ENCODE measurements at places on chromosomes 2 and 18. TPM values are rescaled to one million over a fixed set of nuclear protein-coding genes. Genes with fewer than 3 reads are reported as not detected.

Gene SERPINB10
- not detected for total RNA-seq

- peak; percentile 80 for DNase-seq
Measured at GRCh38 chr2:144516981-144517865, 2.7 kb downstream of the ZEB2 start.

Gene ABCA12
- not detected for total RNA-seq

Gene STK25
- 103 TPM for total RNA-seq

GRCh38 chr18:70072678-70073077 is 125.0 kb upstream of the CD226 start:
- DNase-seq: no peak

DNA sequence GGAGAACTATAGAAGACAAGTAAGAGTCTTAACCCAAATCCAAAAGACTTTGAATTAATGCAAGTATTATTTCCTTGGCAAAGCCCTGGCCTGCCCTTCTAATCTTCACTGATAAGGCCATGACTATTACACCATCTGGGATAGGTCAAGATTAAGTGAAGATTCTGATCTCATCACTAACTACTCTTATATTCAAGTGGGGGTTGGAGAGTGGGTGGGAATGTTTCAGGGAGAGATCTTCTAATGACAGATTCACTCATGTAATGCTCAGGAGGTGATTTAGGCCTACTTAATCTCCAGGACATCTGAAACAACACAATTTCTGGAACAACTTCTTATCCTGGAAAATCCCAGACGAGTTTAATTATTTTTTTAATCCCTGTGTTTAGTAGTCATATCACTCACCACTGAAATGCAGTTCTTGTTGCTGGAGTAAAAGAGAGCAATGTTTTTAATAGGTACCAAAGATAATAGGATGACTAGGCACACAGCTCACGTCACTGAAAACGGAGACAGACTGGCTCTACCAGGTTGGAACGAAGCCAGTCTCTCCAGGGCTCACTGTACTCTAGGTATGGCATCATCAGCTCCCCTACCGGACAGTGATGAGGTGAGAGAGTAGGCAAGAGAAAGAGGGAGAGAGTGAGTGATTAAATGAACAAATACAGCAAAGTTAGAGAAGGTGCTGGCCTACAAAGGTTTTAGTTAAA is 133.1 kb downstream of the NCKAP5 start:
- DNase-seq: no peak

Gene POTEI
- not detected for total RNA-seq

GRCh38 chr2:156526950-156527636 is 90.9 kb downstream of the GPD2 start:
- DNase-seq: no peak

DNA sequence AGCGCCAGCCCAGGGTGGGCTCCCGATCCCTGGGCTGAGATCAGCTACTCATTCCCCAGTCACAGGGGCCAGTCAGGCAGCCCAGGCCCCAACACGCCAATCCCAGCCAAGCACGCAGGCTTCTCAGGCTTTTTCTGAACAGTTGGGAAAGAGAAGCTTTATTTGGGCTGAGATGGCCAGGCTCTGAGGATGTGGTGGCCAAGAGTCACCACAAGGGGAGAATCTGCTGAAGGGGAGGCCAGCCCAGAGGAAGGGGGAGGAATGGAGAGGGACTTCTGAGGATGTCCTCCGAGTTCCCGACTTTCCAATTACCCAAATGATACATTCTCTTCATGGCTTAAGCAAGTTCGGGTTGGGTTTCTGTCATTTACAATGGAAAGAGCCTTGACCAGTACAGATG is 2.8 kb upstream of the DIPK1C start:
- DNase-seq: no peak

Gene SCYGR8
- total RNA-seq: not detected

- DNase-seq: no peak
Measured at GRCh38 chr18:45378933-45379332, 236.3 kb upstream of the SLC14A2 start.

Gene DTNB
- total RNA-seq: 27.3 TPM

Gene UBXN4
- total RNA-seq: 105 TPM

DNA sequence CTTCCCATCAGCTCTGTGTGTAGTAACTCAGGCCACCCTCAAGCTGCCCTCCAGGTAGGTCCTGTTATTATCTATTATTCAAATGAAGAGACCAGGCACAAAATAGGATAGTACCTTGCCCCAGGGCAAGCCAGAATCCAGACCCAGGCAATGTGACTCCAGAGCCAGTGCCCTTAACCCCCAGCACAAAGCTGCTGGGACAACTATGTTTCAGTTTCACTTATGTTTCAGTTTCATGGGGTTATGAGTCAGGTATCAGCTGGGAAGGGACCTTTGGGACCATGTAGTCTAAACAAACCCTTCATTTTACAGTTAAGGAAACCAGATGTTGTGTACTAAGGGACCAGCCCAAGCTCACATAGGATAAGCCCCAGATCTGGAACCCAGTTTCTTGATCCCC is 10.0 kb downstream of the HK2 start:
- peak; percentile 50 for DNase-seq

DNA sequence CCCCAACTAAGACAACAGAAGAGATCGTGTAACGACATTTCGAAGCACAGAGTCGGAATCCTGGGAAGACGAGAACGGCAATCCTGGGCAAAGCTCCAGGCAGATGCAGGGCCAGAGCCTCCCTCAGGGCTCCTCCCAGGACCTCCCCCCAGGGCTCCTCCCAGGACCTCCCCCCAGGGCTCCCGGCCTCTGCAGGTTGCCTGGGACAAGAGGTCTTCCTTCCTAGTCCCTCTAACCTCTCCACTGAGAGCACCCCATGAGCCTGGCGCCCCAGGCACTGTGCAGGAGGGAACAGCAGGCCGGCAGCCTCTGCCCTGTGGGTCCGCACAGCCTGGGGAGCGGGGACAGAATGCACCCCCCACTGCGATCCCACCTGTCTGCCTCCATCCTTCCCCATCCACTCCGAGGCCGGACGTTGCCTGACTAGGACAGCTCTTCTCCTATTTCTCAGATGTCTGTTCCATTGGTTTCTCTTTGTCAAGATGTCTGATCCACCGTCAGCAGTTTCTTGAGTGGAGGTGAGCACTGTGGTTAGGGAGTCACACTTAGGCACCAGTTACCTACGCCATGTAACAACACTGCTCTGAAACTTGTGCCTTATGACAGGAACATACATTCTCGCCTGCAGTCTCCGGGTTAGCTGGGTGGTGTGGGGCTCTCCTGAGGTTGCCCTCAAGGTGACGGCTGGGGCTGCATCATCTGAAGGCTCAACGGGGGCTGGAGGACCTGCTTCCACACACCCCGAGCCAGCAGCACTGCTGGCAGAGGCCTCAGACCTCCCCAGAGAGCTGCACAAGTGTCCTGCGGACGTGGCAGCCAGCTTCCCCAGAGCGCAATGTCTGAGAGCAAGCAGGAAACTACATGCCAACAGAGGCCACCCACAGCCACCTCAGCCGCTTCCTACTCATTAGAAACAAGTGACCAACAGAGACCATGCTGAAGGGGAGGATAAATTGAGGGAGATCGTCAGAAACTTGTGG is 28.9 kb downstream of the ADI1 start:
- DNase-seq: no peak

DNA sequence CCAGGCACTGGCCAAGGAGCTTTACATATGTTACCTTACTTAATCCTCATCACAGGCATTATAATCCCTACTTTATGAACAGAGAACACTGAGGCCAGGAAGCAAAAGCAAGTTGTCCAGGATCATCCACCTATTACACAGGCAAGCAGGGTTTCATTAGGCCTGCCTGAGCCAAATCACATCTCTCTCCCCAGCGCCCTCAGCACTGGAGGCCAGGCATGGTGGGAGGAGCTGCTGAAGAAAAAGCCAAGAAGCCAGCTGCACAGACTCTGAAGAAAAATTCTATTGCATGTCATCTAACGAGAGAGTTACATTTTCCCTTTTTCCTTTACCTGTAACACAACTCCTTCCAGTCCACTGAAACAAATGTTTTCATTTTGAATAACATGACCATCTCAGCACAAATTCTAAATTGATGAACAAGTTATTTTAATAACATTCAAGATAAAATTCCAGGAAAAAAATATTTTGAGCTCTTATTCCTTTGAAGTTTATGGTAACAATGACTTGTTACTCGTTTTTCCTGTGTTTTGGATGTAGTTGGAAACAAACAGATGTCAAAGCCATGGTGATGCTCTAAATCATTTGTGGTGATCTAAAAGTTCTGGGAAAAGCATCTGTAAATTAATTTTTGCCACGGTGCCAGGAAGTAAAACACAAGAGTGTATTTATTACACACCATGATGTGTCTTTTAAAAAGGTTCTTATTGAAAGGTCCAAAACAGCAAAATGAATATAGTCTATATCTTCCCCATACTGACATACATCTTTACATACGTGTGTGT is 139.0 kb upstream of the ITGB6 start:
- no peak for DNase-seq

DNA sequence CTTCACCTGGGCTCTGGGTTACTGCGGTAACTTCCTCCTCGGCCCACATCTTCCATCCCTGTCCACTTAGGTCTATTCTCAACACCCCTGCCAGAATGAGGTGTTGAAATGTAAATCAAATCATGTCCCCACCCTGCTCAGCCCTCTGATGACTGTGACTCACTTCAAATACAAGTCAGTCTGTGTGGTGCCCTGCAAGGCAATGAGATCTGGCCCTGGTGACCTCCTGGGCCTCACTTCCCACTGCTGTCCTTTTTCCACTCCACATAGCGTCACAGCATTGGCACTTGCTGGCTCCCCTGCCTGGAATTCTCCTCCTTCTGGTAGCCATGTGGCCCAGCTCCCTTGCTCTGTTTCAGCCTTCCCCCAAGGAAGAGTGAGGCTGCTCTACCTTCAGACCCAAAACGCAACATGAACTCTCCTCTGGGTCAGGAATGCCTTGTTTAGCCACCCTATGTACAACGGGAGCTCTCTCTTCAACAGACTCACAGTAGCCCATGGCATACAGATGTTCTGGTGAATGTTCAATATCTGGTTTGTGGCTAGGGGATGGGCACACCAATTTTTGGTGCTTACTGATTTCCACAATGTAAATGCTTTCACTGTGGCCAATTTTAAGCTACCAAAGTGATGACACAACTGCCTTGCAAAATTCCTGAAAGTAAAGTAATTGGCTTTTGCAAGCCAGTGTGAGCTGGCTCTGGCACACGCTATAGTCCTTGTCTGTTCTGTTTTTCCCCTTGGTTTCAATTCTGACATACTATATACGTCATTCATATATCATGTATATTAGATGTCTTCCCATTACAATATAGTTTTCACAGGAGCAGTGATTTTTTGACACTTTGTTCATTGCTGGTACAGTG is 550.3 kb upstream of the HS6ST1 start:
- DNase-seq: no peak

- DNase-seq: peak; percentile 54
Measured at GRCh38 chr2:181106789-181107627, 126.6 kb downstream of the UBE2E3 start.

DNA sequence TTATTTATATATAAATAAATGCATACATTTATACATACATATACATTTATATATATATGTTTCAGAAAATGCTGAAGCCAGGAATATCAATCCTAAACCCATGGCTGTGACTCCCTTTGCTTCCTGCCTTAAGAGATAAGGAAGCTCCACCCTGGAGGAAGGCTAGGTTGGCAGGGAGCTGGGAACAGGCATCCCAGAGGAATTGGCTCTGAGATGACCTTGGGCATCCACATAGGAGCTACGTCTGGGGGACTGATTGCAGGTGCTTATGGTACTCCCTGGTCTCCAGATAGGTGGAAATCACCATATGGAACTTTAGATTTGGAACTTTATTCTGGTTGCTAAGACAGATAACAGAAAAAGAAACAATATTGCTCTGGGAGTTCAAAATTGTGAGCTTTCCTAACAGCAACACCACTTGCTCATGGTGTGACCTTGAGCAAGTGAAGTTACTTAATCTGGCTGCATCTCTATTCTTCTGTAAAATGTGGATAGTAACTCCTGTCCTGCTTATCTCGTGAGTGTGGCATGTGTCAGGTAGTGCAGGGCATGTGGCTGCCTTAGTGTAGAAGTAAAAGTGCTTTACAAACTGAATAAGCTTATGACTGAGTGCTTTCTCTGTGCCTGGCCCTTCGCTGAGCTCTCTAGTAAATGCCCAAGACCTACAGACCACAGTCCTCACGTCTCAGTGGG is 341.0 kb downstream of the MEIS1 start:
- no peak for DNase-seq

DNA sequence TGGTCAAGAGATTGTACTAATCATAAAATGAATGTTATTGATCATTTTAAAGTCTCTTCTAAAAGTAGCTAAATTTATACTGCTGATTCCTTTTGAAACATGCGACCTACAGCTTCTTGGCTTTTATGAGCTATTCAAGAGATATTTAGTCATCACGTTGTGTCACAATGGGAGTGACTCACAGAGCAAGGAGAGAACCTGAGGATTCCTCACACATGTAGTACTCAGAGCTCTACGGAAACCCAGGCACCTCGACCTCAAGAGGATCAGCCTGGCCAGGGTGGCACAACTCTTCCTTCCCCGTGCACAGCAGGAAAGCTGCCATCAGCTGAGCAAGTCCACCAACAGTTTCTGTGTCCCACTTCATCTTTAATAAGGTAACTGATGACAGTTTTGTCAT is at the start of gene DHRS9:
Gene DHRS9, plus strand, starts transcription at position 223 of the 400 bp plus-strand sequence. CDS start 12,019 bp downstream, outside the sequence.
- peak; percentile 20 for DNase-seq

DNA sequence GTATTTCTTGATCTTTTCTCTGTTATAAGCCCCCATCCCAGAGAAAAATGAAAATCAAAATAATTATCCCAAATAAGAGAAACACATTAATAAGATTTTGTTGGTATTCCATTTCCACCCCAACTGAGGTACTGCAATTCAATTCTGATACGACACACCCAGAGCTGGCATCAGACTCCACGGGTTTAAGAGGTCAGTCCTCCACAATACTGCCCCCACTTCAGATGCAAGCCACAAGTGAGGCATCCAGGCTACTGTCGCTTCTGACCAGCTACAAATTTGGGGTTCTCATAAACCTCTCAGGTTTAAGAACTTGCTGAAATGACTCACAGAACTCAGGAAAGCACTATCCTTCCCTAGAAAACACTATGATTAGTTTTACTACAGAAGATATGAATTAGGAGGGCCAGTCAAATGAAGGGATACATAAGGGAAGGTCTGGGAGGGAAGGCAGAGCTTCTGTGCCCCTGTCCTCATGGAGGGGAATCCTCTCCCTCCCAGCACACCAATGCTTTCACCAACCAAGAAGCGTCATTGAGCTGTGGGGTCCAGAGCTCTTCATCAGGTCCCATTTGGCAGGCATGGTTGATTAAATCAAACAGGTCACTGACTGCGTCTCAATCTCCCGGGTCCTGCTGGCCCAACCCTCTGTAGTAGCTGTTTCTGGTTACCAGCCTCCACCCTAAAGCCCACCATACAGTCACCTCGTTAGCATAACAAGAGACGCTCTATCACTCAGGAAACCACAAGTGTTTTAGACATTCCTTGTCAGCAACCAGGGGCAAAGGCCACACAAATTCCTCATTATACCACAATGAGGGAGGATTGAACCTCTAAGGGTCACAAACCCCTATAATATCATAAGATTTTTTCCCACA is 46.2 kb downstream of the IWS1 start:
- DNase-seq: no peak

DNA sequence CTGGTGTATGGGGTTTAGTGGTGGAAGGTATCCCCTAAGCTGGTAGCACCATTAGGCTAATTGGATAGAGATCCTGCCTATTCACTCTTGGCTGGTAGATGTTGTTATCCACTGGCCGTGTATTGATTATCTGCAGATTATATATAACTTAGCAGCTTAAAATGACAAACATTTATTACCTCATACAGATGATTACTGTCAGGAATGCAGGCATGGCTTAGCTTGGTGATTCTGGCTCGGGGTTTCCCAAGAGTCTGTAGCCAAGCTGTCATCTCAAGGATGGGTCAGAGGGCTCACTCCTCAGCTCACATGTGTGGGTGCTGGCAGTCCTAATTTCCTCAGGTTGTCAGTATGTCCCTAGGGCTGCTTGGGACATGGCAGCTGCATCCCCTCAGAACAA is 465.8 kb downstream of the PARD3B start:
- no peak for DNase-seq

Gene RHOB
- total RNA-seq: 15.4 TPM

All from activated CD8-positive, alpha-beta T cell treated with anti-CD3 and anti-CD28 coated beads for 36 hours (primary cell).